ENCODE measurements at places on chromosomes 3 and 15.
A peak's percentile ranks its signal among the peaks of the same experiment; 100 is the strongest.

- DNase-seq, result peak; percentile 82
Observed at GRCh38 chr3:56556908-56557830, at the start of gene CCDC66. Gene CCDC66, plus strand, starts transcription at chr3:56557175. Its CDS starts 68 bp downstream, at chr3:56557243.

DNA sequence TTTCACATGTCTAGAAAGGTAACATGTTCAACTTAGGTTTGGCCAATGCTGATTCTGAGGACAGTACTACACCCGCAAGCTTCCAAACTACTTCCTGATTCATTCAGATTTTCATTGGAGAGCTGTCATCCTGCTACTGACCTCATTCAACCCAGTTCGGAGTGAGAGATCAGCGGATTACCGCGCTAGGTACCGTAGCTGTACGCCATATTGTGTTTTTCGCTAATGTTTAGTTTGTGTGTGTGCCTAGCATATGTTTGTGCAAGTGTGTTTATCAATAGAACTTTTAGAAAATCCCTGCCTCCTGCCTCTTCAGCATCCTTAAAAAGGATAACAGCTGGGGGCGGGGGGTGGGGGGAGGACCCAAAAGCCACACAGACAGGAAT is 1.1 kb downstream of the ZBTB20 start:
- DNase-seq, result no peak

DNA sequence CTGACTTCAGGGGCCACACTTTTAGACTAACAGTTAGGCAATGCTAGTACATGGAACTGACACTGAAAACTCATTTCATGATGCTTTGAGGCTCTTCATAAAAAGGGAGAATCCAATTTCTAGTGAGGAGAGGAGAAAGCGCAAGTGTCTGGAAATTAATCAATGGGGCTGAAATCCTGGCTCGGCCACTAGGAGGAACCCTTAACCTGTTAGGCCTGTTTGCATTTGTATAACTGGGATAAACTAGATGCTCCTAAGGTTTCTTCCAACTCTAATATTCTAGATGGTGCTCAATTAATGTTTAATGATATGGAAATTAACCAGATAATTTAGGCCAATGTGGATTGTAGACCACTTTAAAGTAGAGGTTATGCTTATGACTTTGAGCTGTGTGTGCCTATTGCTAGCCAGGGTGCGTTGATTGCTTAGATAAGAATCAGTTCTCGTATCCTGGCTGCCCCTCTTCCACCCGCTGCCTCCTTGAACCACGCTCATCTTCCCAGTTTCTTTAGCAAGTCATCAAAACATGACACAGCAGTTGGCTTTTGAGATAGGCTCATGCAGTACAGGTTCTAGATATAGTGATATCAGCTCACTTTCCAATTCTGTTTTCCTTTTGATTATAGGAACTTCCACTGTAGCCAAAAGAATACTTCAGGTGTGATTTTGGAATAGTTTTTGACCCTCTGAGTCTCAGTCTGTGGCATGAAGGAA is 16.8 kb upstream of the CRBN start:
- no peak for DNase-seq

DNA sequence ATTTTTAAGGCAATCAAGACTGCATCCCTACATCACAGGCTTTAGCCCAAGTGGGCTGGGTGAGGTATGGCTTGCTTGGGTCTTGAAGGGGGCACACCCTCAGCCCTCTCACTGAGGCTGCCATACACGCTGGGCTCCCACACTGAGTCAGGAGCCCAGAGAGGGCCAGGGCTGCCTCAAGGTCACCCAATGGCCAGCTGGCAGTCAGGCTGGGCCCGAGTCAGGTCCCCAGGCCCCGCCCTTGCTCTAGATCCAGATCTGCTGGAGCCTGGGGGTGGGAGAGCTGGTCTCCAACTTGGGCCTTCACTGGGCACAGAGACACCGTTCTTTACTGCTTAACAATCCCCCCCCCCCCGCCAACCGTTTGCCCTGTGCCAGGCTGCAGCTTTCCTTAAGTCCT is 88.1 kb downstream of the IQSEC1 start:
- DNase-seq, result no peak

DNA sequence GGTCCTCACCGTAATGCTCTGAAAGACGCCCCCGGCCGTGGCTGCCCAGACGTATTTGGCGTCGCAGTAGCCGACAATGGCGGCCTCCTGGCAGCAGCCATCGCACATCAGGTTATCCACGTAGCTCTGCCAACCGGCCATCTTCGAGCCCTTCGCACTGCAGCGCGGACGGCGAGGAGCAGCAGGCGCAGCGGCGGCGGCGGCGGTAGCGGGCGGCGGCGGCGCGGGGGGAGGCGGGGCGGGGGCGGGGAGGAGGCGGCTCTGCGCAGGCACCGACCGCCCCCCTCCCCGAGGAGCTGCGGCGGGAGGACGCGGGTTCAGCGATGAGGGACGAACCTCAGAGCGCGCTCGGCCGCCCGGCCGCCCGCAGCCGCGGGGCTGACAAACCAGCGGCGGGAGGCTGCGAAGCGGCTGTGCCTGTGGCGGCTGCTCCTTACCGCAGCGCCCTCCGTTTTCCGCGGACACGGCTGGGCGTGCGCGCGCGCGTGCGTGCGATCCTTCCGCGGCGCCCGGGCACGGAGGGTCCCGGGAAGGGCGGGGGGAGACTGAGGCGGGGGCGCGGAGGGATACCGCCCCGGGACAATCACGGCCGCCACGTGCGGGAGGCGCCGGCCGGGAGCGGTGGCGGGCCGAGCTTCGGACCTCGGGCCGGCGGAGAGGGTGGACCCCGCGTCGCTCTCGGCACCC is at the start of gene PFN2:
TSS of gene PFN2 (minus strand) at position 180 of the 687 bp plus-strand sequence. CDS start at position 141, 39 bp downstream.
- DNase-seq, result peak; percentile 18

DNA sequence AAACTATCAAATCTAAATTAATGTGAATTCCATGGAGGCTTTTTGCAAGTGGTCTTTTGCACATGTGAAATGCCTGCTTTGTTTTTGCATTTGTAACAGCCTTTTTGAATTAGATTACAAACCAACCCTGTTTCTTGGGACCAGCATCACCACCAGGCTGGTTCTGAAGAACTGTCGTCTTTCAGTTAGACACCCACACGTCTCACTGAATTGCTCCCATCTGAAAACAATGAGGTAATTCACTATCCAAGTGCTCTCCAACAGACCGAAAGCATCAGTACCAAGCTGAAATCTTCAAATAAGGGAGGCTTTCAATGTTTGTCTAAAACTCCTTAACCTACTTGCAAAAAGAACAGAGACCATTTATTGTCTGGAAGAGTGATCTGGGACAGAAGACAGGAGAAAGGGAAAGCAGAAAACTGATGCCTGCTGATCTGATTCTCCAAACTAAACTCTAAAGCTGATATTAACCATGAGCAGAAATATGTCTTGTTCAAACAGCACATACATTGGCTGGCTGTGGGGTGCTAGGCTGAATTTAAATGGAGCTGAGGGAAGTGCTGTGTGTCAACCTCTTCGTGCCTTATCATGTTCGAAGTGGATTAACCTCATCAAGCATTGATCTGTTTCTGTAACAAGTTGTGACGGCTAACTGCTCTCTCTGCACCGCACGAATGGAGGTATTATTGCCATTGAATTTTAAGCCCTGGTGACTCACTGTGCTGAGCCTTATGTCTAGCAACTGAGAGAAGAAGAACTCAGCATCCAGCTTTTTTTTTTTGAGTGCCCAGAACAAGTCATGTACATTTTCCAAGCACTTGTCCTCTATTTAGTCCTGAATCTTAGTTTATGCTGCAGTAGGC is 213.7 kb upstream of the P2RY1 start:
- DNase-seq, result no peak

- no peak for DNase-seq
Observed at GRCh38 chr15:57283774-57284503, 92.4 kb upstream of the CGNL1 start.

- no peak for DNase-seq
Observed at GRCh38 chr3:57331078-57331610, 38.7 kb upstream of the ASB14 start.

GRCh38 chr3:191363221-191363620 is 32.9 kb upstream of the UTS2B start:
- no peak for DNase-seq

DNA sequence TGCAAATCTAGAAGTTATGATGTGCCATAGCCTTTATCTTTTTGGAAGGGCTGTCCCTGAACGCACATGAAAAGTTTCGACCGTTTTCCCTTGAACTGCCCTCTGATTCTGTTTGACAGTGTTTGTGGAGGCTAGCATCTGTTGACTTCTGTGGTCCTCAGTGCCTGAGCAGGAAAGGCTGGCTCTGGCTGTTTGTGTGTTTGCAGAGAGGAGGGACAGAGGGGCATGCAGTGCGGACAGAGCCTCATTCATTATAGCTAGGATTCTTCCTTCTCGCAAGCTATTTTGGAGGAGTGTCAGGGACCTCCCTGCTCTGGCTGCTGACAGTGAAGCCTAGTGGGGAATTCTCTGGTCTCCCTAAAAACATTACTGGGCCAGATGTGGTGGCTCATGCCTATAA is 64.5 kb downstream of the CDAN1 start:
- no peak for DNase-seq

DNA sequence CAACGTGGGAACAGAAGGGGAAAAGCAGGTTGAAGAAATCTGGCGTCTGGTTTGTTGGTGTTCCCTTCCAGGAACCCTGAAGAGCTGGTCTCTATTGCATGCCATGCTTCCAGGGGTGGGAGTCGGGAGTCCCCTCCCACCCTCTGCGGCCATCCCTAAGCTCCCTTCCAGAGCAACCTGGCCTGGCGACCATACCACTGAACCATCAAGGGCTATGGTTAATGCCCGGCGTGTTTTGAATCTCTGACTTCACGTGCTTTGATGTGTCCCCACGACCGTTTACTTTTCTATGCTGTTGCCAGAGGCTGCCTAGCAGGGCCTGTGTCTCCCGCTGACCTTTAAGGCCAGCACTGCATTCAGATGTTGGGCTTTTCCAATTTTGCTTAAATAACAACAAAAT is 696 bp upstream of the SNRK start:
- no peak for DNase-seq

DNA sequence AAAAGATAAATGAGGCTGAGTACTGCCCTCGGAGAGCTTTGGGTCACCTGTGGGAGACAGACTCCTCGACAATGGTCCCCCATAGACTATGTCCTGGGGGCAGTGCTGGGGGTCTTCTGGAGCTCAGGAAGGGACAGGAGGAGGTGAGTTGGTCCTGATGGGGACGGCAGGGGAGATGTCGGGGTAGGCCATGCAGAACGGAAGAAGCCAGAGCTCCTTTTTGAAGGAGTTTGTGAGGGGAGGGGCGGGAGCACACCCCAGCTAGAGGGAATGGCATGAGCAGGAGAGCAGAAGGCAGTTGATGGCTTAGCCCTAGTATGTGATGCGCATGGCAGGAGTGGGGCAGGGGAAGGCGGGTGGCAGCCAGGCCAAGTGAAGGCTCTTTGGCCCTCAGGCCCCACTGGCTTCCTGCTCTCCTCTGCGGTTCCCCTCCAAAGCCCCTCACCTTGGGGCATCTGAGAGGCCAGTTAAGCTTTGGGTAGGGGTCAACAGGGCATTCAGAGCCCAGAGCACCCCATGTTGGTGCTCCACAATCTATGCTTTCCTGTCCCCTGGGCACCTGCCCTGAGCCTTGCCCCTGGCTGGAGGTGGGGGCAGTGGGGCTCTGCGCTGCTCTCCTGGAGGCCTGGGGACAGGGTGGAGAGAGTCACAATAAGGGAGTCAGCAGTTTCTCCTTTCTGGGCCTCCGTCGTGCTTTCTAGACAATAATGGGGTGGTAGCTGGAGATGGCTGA is 179.3 kb downstream of the SMAD6 start:
- DNase-seq, result no peak

DNA sequence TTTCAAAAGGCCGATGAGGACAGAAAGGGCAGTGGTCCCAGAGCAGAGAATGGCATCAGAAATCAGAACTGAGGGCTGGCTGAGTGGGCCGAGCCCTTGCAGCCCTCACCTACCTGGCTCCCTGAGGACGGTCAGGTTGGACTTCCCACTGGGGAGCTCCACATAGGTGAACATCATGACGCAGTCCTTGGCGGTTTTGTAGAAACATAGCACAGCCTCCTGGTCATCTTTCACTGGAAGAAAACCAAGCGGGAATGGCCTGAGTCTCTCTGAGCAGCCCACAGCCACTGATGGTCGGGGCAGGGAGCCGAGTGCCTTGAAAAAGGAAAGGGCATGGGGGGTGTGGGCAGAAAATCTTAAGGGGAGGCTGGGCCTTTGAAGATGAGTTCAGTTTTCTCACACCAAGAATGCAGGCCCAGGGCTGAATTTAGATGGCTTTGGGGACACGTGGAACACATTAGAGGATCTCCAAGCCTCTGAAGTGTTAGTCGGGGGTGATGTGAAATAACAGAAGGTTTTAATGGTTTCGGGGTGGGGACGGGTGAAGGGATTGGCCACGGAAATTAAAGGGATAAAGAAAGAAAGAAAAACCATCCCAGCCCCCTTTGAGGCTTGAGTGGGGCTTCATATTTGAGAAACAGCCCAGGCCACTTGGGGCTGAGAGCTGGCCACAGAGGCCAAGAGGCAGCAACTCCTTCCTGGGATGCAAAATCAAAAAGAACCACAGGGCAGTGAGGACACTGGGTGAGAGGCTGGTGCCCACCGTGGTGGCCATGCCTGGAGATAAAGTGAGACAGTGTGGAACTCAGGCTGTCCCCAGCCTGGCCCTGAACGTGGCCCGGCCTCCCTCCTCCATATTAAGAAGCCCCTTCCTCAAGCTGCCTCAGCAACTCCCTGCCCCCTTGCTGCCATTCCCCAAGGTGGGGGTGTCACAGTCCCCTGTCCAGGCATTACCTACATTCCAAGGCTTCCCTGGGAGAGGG is 36.2 kb downstream of the UMPS start:
- no peak for DNase-seq

DNA sequence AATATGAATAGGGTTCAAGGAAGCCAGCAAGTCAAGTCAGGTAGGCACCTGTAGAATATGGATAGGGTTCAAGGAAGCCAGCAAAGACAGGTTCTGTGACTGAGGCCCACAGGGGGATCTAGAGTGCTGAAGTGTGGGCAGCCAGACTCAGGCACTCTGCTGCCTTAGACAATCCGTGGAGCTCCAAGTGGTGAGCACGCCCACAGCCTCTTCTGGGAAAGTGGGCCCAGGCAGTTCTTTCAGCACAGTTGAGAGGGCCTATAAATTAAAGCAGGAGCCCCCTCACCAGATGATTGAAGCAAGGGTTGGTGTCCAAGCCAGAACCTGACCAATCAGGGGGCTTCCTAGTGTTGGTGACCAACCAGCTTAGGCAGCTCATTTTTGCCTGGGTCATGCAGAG is 51.0 kb downstream of the ANP32A start:
- no peak for DNase-seq

DNA sequence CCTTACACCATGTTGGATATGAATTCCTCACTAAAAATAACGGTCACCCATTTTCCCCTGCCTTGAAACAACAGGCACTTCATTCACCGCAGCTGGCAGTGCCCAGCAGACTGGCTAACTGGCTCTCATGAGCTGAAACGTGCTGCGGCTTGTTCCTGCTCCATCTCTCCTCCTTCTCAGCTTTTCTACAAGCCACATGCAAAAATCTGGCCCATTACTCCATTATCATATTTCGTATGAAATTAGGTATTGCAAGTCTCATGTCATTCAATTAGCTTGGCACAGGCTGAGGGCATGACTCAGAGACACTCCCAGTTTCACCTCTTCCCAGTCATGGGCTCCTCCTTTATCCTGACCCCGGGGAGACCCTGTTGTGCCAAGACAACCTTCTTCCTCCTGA is 60.0 kb downstream of the MAGEF1 start:
- no peak for DNase-seq
